ENCODE measurements at places on chromosomes 6 and 20. TPM values are rescaled to one million over a fixed set of nuclear protein-coding genes. Genes with fewer than 3 reads are reported as not detected.

DNA sequence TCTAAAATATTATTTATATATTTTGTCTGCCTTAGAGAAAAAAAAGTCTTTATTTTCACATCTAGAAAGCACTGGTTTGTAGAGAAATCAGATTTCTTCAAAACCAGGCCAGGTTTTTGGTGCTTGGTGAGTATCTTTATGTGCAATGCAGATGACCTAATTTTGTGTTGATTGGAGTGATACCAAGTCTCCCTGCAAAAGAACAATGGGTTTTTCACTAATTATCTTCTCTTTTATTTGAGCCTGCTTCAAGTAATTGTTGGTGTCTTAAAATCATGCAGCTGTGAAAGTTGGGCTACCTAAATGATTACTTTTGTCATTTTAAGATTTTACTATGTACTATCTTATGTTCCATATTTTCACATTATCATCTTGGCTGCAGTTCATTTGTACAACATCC lies 874.7 kb downstream of the TFAP2A start:
- DNase-seq, result no peak

DNA sequence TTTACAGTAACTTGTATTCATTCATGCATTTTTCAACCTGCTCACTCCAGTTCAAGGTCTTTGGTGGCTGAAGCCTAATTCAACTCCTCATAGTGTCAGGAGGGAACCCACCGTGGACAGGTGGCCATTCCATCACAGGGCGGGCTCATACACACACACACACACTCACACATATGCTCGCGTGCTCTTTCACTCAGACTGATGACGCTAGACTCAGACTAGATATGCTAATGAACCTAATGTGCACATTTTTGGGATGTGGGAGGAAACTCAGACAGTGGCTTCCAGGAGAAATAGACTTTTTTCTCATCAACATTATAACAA lies 56.7 kb downstream of the TRIM27 start:
- DNase-seq, result no peak

- peak; percentile 42 for DNase-seq
Measured at GRCh38 chr6:52872031-52872430, 31.4 kb upstream of the GSTA5 start.

- no peak for DNase-seq
Measured at GRCh38 chr6:5763871-5764270, 242.9 kb downstream of the NRN1 start.

DNA sequence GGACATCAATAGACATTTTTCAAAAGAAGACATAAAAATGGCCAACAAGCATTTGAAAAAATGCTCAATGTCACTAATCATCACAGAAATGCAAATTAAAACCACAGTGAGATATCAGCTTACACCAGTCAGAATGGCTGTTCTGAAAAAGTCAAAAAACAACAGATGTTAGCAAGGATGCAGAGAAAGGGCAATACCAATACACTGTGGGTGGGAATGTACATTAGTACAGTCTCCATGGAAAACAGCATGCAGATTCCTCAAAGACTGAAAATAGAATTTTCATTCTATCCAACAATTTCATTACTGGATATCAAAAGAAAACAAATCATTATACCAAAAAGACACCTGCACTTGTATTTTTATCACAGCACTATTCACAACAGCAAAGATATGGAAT lies 85.3 kb downstream of the DCDC2 start:
- no peak for DNase-seq

- no peak for DNase-seq
Measured at GRCh38 chr20:51995551-51995951, 193.2 kb upstream of the SALL4 start.

DNA sequence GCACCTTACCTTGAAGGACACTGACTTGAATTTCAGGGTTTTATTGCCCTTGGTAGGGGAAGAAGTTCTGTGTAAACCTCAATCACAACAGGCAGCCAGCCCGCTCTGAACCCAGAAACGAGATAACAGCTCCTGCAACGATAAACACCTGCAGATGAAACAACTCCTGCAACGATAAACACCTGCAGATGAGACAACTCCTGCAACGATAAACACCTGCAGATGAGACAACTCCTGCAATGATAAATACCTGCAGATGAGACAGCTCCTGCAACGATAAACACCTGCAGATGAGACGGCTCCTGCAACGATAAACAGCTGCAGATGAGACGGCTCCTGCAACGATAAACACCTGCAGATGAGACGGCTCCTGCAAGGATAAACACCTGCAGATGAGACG lies 54.0 kb upstream of the TBXT start:
- DNase-seq, result no peak

- DNase-seq, result no peak
Measured at GRCh38 chr6:158410784-158411183, 98.5 kb downstream of the TULP4 start.

DNA sequence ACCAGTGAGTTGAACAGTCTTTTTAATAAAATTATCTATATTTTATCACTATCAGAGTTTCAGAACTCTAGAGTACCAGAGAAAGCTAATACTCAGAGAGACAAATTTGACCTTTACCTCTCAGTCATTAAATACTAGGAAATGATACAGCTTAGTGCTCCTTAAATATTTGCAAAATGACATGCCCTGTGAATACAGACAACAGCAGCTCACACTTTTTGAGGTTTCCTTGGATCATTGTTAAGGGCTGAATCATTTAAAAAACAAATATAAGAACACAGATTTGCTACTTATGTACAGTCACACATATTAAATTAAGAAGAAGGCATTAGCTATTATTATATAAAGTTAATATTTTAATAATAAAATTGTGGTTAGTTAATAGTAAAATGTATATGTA lies 1158.7 kb upstream of the EYS start:
- no peak for DNase-seq

- DNase-seq, result no peak
Measured at GRCh38 chr6:169188475-169188874, 65.2 kb downstream of the THBS2 start.

- no peak for DNase-seq
Measured at GRCh38 chr20:29427201-29428060, 1830.0 kb upstream of the DEFB115 start.

DNA sequence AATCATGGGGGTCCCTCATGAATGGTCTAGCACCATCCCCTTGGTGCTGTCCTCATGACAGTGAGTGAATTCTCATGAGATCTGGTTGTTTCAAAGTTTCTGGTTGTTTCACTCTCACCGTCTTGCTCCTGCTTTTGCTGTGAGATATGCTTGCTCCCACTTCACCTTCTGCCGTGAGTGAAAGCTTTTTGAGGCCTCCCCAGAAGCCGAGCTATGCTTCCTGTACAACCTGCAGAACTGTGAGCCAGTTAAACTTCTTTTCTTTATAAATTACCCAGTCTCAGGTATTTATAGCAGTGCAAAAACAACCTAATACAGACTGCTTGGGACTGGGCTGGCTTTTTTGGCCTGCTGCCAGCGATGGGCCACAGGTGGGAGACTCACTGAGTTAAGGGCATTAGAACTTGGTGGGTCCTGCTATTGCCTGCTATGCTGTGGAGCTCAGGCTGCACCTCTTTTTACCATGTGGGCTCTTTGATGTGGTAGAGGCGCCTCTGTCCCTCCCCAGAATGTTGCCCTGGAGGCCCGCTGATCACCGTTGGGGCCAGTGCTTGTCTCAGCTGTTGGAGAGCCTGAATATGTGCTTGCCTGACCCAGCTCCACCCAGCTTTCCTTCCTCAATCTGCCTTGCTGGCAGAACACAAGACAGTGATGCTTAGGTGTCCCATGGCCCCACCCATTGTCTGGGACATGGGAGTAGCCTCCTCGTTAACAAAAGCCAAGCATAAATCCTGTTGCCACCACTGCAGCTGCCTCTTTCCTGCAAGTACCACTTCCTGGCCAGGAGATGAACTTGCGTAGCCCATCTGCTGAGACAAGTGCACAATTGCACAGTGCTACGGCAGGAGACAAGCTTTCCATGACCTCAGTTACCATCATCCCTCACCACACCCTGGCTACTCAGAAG lies 47.1 kb downstream of the IGF2R start:
- DNase-seq, result no peak

DNA sequence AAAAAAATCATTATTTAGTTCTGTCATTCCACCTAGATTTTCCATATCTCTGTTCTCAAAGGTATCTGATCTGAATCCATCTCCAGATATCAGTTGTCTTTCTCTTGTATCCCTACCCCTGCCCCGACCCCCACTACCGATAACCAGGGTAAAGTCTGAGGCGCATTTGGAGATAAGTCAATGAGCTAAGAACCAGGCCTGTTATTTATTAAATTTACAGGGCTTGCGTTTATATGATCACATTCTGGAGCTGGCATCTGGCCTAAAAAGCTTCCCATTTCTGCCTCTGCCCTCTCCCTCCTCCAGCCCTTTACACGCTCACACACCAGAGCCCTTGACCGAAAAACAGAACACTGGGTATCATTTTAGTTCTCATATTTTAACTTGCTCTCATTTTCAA lies 144.7 kb downstream of the ALDH8A1 start:
- peak; percentile 46 for DNase-seq

DNA sequence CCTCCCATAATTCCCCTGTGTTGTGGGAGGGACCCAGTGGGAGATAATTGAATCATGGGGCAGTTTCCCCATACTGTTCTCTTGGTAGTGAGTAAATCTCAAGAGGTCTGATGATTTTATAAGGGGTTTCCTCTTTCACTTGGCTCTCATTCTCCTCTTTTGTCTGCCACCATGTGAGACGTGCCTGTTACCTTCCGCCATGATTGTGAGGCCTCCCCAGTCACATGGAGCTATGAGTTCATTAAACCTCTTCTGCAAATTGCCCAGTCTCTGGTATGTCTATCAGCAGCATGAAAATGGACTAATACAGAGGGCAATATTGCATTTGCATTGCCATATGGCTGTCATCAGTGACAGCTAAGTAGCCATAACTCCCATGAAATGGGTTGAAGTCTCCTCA lies 63.2 kb downstream of the ZNF217 start:
- no peak for DNase-seq

DNA sequence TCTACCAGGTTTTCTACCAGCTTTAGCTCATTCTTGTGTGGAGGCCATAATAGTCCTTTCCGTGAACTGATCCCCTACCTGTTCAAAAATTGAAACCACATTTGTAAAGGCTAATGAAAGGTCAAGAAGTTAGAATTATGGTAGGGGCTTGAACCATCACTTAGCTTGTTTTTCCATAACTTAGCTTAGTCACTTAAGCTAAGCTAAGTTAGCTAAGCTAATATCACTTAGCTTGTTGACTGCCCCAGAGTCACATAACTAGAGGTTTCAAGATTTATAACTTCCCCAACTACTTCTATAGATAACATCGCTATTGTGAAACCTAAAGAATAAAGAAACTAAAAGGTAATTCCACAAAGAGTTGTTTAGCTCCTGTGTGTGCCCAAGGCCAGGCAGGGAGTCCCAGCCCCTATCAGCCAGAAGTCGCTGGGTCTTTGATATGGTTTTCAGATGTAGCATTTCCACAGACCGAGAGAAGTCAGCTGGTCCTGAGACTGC lies 131.8 kb downstream of the VEGFA start:
- DNase-seq, result no peak

DNA sequence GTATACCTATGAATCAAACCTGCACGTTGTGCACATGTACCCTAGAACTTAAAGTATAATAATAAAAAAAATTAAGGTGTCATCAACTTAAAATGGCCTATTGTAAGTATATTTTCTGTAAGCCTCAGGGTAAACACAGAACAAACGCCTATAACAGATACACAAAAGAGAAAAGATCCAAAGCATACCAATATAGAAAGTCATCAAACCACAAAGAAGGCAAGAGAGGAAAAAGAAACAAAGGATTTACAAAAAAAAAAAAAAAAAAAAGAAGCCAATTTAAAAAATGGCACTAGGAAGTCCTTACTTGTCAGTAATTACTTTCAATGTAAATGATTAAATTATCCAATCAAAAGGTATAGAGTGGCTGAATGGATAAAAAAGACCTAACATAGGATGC lies 24.6 kb upstream of the ASF1A start:
- no peak for DNase-seq

GRCh38 chr6:106628658-106629102 lies 618 bp downstream of the RTN4IP1 start:
- no peak for DNase-seq

- DNase-seq, result no peak
Measured at GRCh38 chr6:33991610-33992009, 154.3 kb downstream of the GRM4 start.

- no peak for DNase-seq
Measured at GRCh38 chr6:80988892-80989291, 763.6 kb downstream of the TENT5A start.

DNA sequence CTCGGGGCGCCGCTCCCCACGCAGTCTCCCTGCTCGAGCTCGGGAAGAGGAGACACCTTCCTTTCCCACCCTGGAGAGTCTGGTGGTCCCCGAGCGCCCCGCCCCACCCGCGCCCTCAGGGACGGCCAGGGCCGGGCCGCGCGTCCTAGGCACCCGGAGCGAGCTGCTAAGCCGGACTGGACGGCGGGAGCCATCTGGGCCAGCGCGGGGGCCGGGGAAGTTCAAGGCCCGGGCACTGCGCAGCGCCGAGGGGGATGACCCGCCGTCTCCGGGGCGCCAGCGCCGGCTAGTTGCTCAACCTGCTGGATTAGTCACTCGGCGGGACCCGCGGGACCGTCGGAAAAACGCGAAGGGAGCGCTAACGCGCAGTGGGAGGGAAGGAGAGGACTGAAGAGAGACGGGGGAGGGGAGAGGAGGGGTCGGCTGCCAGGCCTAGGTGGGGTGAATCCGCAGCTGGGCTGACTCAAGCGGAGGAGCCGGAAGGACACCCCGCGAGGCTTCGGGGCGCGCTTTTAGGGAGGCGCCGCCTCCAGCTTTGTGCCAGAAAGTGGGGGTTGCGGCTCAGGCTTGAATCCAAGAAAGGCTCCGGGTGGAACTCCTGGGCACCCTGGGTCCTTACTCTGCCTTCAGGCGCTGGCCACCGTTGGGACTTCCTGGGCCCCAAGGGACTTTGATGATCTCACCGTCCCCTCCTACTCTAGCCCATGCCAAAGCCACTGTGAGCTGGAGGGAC lies 75.7 kb upstream of the FOXP4 start:
- peak; percentile 69 for DNase-seq

ZNF165 gene
- 2.1 TPM for polyA plus RNA-seq

CST1 gene
- polyA plus RNA-seq, result not detected

SLC35D3 gene
- not detected for polyA plus RNA-seq

FAM229B gene
- polyA plus RNA-seq, result 25.9 TPM

SSTR4 gene
- polyA plus RNA-seq, result 0.06 TPM

HLA-DQA2 gene
- 0.22 TPM for polyA plus RNA-seq

TMEM244 gene
- not detected for polyA plus RNA-seq

PGC gene
- polyA plus RNA-seq, result 348 TPM

COL20A1 gene
- not detected for polyA plus RNA-seq

NR2E1 gene
- not detected for polyA plus RNA-seq

OPN5 gene
- polyA plus RNA-seq, result not detected

Data from lung (tissue), 17 donors.